ENCODE measurements at places on chromosomes 11 and 22. TPM values are rescaled to one million over a fixed set of nuclear protein-coding genes. Genes with fewer than 3 reads are reported as not detected.

DNA sequence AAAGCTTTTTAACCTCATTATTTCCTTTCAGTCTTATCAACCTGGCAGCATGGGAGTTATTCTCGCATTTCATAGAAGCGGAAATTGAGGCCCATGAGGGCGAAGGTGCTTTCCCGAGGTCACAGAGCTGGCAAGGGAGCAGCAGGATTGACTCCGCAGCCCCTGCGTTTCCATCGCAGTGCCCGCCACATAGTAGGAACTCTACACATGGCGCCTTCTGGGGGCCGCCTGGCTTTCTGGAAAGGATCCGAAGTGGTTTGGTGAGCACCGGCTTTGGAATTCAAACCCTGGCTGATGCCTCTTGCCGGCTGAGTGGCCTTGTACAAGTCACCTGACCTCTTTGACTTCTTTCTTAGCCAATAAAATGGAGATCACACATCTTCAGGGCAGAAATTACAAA lies 93.4 kb downstream of the CEP164 start:
- no peak overlapping the region for H3K27ac ChIP-seq
- H3K4me1 ChIP-seq = no peaks in the 10 kb centered on the region
- H3K27me3 ChIP-seq = no peaks in the 10 kb centered on the region
- no peak overlapping the region for H3K4me3 ChIP-seq
- no peak for DNase-seq

DNA sequence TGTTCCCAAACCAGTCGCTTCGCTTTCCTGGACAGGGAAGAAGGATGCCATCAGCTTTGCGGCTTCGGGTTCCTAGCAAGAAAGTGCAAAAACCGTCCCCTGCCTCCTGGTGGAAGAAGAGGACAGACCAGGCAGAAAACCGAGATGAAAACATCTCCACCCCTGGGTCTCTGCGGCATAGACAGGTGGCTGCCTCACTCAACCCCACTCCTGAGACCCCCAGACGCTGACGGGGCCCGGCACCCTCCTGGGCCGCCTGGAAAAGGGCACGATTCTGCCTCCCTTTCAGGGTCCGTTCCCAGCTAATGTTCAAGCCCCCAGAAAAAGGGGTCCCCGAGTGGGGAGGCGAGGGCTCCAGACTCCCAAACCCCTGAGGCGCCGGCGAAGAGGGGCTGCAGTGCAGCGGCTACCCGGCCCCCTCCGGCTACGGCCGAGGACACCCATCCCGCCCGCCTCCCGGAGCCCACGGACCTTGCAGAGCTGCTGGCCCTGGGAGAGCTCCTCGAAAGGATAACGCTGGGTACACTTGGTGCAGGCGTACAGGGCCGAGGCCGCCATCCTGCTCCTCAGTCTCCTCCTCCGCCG lies 569 bp downstream of the FAM76B start:
- H3K27me3 ChIP-seq = no peaks in the 10 kb centered on the region
- H3K36me3 ChIP-seq = peaks cover 21% of the 10 kb centered on the region
- H3K27ac ChIP-seq = peak overlapping the region; percentile 100
- no peak for DNase-seq
- H3K4me1 ChIP-seq = peaks cover 33% of the 10 kb centered on the region

The AQP11 gene
- total RNA-seq = 0.11 TPM

- no peak for DNase-seq
- no peak overlapping the region for H3K4me3 ChIP-seq
- no peaks in the 10 kb centered on the region for H3K4me1 ChIP-seq
- H3K27ac ChIP-seq = no peak overlapping the region
These were observed 6.0 kb upstream of the SCGB2A2 start for GRCh38 chr11:62264004-62264403.

DNA sequence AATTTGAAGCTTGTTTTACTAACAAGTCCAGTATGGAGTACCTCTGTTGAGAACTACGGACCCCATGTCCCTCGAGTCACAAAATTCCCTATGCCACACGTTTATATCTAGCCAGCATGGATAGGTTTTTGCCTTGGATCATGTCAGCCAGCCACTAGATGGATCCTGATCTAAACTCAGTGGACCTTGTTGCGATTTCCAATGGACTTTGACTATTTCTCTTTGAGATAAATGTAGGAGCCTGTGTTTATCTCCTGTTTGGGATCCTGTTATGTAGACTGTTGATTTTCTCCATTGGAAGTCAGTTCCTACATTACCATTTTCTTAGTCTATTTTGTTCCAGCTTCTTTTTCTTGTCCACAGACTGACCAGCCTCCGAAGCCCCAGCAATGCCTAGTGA lies 127.1 kb upstream of the BMAL1 start:
- no peak for DNase-seq
- H3K4me1 ChIP-seq = no peaks in the 10 kb centered on the region
- no peaks in the 10 kb centered on the region for H3K27me3 ChIP-seq
- H3K27ac ChIP-seq = no peak overlapping the region
- no peaks in the 10 kb centered on the region for H3K36me3 ChIP-seq

The DBX1 gene
- not detected for total RNA-seq

DNA sequence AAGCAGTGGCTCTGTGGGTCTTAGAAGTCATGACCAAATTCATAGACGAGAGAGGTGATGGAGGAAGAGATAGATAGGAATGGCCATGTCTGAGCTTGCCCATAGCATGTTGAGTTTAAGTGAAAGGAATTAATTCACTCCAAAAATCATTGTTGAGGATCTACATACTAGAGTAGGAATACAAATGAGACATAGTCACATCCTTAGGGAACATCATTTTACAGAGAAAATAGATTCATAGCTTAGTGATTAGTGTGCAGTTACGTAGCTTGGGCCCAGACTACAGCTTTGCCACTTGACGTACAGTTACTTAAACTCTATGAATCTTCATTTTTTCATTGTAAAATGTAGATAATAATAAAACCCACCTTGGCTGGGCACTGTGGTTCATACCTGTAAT lies 21.4 kb upstream of the BMAL1 start:
- DNase-seq = no peak
- peaks cover 5% of the 10 kb centered on the region for H3K27me3 ChIP-seq
- H3K4me1 ChIP-seq = peaks cover 4% of the 10 kb centered on the region
- H3K4me3 ChIP-seq = no peak overlapping the region
- H3K36me3 ChIP-seq = no peaks in the 10 kb centered on the region

The SCN3B gene
- total RNA-seq = not detected

The ARRB1 gene
- total RNA-seq = 9.9 TPM

The ZNF214 gene
- total RNA-seq = not detected

The OR8K5 gene
- total RNA-seq = not detected

GRCh38 chr22:48345631-48346030 lies 1482.0 kb downstream of the BRD1 start:
- no peak overlapping the region for H3K4me3 ChIP-seq
- H3K27ac ChIP-seq = no peak overlapping the region
- H3K4me1 ChIP-seq = no peaks in the 10 kb centered on the region
- H3K36me3 ChIP-seq = no peaks in the 10 kb centered on the region
- DNase-seq = no peak

GRCh38 chr22:46761017-46761416 lies 1.4 kb upstream of the TBC1D22A start:
- no peak overlapping the region for H3K4me3 ChIP-seq
- no peak overlapping the region for H3K27ac ChIP-seq
- no peak for DNase-seq
- no peaks in the 10 kb centered on the region for H3K36me3 ChIP-seq

DNA sequence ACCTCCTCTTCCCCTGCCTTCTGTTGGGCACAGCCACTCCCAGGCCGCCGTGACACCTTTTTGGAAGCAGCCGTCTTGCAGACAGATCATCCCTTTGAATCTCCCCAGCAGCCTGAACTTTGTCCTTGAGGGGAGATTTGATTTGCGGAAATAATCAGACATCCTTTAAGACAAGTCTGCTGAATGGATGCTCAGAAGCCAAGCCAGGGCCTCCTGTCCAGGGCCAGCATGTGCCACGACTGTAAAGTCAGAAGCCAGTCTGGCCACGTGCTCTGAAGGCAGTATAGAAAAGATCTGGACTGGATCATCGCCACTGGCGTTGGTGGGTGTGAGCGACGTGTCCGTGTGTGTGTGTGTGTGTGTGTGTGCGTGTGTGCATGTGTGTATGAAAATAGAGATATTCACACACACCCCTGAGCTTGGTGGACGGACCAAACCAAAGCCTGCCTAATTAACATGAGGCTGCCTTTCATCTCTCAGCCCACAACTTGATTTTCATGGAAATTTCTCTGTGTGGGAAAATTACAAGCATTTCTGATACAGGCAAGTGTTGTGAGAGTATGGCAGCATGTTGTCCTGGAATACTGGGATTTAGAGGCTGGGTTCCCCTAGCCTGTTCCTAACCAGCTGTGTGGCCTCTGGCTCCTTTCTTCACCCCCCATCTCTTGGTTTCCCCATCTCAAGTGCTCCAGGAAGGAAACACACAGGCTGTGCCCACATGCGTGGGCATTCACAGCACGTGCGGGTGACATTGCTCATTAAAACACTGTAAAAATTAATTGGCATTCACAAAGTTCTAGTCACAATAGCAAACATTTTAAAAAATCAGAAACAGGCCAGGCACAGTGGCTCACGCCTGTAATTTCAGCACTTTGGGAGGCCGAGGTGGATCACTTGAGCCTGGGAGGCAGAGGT lies 61.8 kb upstream of the WNT7B start:
- no peak for DNase-seq
- no peaks in the 10 kb centered on the region for H3K36me3 ChIP-seq
- H3K4me1 ChIP-seq = peaks cover 26% of the 10 kb centered on the region
- no peak overlapping the region for H3K4me3 ChIP-seq

DNA sequence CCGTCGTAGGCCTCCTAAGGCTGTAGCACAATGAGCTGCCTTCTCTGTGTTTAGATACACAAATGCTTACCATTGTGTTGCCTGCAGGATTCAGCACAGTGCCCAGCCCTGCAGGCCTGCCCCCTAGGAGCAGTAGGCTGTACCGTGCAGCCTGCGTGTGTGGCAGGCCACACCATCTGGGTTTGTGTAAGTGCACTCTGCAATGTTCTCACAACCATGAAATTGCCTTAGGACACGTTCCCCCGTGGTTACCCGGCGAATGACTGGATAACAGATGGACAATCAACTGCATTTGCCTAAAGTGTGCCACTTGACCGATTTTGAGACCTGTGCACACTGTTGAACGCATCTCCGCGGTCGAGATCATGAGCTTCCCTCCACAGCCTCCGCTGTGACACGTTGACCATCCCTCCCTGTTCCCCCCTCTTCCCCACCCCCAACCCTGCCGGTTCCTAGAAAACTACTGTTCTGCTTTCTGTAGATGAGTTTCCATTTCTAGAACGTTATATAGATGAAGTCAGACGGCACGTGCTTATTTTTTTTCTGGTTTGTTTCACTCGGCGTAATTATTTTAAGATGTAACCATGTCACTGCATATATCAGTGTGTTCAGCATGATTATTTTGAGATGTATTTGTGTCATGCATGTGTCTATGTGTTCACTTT lies 22.2 kb upstream of the CTSD start:
- no peaks in the 10 kb centered on the region for H3K36me3 ChIP-seq
- no peak overlapping the region for H3K27ac ChIP-seq
- DNase-seq = no peak

DNA sequence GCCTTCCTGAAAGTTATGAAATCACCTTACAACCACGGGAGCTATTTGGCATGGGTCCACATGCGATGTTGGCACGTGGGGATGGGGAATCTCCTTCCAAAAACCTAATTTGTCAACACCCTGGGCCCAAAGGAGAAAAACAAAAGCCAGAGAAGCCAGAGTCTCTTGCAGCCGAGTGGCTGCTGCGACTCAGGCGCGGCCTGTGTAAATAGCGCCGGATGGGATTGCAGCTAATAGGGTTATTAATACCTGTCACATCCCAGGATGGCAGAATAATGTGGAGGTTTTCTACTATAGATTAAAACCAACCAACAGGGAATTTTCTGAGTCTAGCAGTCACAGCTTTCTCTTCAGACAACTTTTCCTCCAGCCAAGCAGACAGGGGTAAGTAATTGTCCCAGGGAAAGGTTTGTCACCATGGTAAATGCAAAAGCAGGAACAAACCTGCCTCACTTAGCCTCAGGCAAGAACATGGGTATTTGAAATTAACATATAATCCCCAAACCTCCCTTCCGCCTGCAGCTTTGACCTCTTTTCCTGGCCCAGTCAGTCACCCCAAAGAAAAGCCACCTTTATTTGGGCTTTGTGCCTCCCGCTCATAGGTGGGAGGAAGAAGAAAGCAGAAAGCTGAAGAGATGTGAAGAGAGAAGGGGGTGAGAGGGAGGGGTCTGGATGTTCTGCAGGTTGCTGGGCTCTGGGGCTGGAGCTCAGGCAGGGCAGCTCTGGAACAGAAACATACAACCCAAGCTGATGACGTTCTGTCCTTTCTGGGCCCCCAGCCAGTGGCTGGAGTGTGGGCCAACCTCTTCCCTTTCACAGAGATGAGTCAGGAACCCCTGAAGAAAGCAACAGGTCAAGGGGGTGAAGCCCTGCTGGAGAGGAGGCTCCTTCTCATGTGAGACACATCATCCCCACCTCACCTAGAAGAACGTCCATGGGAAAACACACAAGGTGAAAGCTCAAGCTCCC lies 376.5 kb downstream of the NXPE2 start:
- DNase-seq = no peak
- H3K4me3 ChIP-seq = no peak overlapping the region
- no peak overlapping the region for H3K27ac ChIP-seq
- no peaks in the 10 kb centered on the region for H3K36me3 ChIP-seq
- H3K4me1 ChIP-seq = no peaks in the 10 kb centered on the region
- no peaks in the 10 kb centered on the region for H3K27me3 ChIP-seq

DNA sequence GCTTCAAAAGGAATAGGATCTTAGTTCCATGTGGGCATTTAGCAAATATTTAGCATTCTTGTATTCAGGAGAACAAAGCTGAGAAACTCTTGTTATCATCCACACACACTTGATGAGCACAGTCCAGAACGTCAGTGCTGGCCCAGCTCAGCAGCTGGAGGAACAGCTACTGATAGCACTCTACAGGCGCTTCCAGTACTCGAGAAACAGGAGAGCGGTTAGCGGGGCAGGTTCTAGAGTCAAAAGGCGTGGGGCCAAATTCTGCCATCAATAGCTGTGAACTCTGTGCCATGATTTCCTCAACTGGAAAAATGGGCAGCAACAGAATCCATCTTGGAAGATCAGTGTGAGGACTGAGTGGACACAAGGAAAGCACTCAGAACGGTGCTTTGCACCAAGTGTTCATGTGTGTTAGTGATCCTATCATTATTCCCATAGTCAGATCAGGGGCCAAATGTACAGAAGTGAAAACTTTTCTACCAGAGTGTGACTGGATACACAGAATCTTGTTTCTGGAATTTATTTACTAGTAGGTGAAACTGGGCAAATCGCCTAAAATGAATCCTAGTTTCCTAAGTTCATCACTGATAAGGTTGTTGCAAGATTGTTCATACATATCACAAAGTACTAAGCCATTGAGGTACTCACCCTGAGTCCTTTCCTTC lies 3.2 kb downstream of the JOSD1 start:
- DNase-seq = no peak
- H3K36me3 ChIP-seq = no peaks in the 10 kb centered on the region
- peaks cover 57% of the 10 kb centered on the region for H3K4me1 ChIP-seq

GRCh38 chr22:17678817-17679385 lies 40.3 kb downstream of the BCL2L13 start:
- no peak for DNase-seq
- H3K4me1 ChIP-seq = no peaks in the 10 kb centered on the region
- no peaks in the 10 kb centered on the region for H3K27me3 ChIP-seq
- H3K27ac ChIP-seq = no peak overlapping the region
